ENCODE measurements at places on chromosomes 3 and 15. TPM values are rescaled to one million over a fixed set of nuclear protein-coding genes. Genes with fewer than 3 reads are reported as not detected.

GRCh38 chr15:81097890-81098280 lies 36.2 kb upstream of the CFAP161 start:
- DNase-seq, result no peak

DNA sequence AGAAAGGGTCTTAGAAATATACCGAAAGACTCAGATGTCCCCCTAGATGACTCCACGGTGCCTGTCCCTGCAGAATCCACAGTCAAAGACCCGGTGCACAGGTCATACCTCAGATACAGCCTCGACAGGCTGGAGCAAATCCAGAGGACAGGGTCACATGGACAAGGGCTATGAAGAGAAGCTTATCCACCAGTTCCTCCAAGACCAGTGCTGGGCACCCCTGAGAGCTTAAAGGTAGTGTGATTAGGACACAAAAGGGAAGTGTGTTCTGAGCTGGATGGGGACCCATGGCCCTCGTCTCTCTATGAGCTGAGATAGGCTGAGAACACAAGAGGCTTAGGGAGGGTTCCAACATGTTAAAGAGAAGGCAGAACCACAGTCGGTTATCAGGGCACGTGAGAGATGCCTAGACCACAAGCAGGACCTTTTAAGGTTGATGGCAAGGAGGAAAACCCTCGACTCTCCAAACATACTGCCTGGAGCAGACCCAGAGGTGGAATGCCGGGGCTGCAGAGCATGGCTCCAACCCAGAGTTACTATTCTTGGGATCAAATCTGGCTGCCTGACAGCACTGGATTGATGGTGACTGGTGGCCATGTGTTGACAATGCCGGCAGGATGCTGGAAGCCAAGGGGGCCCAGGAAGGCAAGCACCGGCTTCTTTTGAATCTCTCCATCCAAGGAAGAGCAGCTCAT lies 46.9 kb downstream of the ADCY5 start:
- DNase-seq, result no peak

Gene ADCY5
- 32.2 TPM for total RNA-seq

Gene EID1
- total RNA-seq, result 247 TPM

Gene DBR1
- total RNA-seq, result 2.0 TPM

Gene PDCD6IP
- 347 TPM for total RNA-seq

Measured in ascending aorta (tissue), 2 donors.